ENCODE measurements at places on chromosomes 6 and 20. TPM values are rescaled to one million over a fixed set of nuclear protein-coding genes. Genes with fewer than 3 reads are reported as not detected.

VIP gene
- total RNA-seq = not detected

OR2B6 gene
- total RNA-seq = not detected

CFAP61 gene
- total RNA-seq = 0.13 TPM

EYA4 gene
- total RNA-seq = 34.6 TPM

LPA gene
- not detected for total RNA-seq

TPBG gene
- 14.6 TPM for total RNA-seq

BLTP3A gene
- total RNA-seq = 13.0 TPM

ERGIC3 gene
- total RNA-seq = 269 TPM

RNF39 gene
- not detected for total RNA-seq

PTCRA gene
- total RNA-seq = not detected

DPPA5 gene
- total RNA-seq = not detected

SERPINB6 gene
- 86.4 TPM for total RNA-seq

PNLDC1 gene
- total RNA-seq = not detected

BPIFB4 gene
- total RNA-seq = not detected

CCN2 gene
- total RNA-seq = 43.2 TPM

KCNK5 gene
- total RNA-seq = 7.8 TPM

DSN1 gene
- 38.7 TPM for total RNA-seq

KCNB1 gene
- not detected for total RNA-seq

C6orf132 gene
- not detected for total RNA-seq

TTLL9 gene
- total RNA-seq = not detected

GATA5 gene
- not detected for total RNA-seq

NRSN1 gene
- not detected for total RNA-seq

OLIG3 gene
- total RNA-seq = not detected

ZSCAN16 gene
- total RNA-seq = 5.2 TPM

SLC22A7 gene
- not detected for total RNA-seq

SLC35D3 gene
- total RNA-seq = not detected

CDK5RAP1 gene
- 27.2 TPM for total RNA-seq

NR2E1 gene
- 0.05 TPM for total RNA-seq

CST2 gene
- total RNA-seq = not detected

SLC52A3 gene
- total RNA-seq = not detected

ZNF311 gene
- not detected for total RNA-seq

SLC13A3 gene
- 2.8 TPM for total RNA-seq

PSMA7 gene
- 611 TPM for total RNA-seq

SRSF12 gene
- total RNA-seq = 0.05 TPM

TAGAP gene
- total RNA-seq = 0.08 TPM

TMC2 gene
- total RNA-seq = not detected

COX4I2 gene
- not detected for total RNA-seq

VSTM2L gene
- total RNA-seq = 0.19 TPM

ADGRF5 gene
- 0.05 TPM for total RNA-seq

PGBD1 gene
- 3.2 TPM for total RNA-seq

RNF182 gene
- total RNA-seq = 5.2 TPM

KIAA1755 gene
- total RNA-seq = 4.4 TPM

CASS4 gene
- total RNA-seq = 0.03 TPM

LTB gene
- total RNA-seq = not detected
